GM23338 (cell line): ENCODE measurements at places on chromosomes 4 and X.

GRCh38 chr4:121875652-121876051 lies 5.4 kb upstream of the BBS7 start:
- H3K27ac ChIP-seq: no peak overlapping the region
- no peaks in the 10 kb centered on the region for H3K4me1 ChIP-seq
- H3K36me3 ChIP-seq: no peaks in the 10 kb centered on the region
- H3K27me3 ChIP-seq: no peaks in the 10 kb centered on the region
- DNase-seq: no peak
- no peak overlapping the region for H3K4me3 ChIP-seq

DNA sequence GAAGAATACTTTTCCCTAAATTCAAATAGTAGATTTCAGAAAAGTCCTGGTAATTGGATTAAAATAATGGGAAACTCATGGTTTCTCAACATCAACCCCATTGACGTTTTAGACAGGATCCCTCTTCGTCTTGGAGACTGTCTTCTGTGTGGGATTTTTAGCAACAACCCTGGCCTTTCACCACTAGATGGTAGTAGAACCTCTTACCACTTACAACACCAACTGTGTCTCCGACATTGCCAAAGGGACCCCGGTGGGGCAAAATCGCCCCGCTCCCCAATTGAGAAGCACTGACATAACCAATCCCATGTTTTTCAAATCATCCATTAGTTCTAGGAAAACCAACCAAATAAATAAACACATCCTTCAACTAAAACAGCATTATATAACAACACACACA lies 16.9 kb upstream of the ANOS1 start:
- H3K4me1 ChIP-seq: no peaks in the 10 kb centered on the region
- no peak overlapping the region for H3K4me3 ChIP-seq
- no peak overlapping the region for H3K27ac ChIP-seq

GRCh38 chrX:9668537-9668936 lies 97.1 kb downstream of the GPR143 start:
- no peak overlapping the region for H3K4me3 ChIP-seq
- no peak overlapping the region for H3K27ac ChIP-seq
- H3K36me3 ChIP-seq: no peaks in the 10 kb centered on the region; the same call in 1 of the 2 replicates
- peaks cover 23% of the 10 kb centered on the region for H3K4me1 ChIP-seq

DNA sequence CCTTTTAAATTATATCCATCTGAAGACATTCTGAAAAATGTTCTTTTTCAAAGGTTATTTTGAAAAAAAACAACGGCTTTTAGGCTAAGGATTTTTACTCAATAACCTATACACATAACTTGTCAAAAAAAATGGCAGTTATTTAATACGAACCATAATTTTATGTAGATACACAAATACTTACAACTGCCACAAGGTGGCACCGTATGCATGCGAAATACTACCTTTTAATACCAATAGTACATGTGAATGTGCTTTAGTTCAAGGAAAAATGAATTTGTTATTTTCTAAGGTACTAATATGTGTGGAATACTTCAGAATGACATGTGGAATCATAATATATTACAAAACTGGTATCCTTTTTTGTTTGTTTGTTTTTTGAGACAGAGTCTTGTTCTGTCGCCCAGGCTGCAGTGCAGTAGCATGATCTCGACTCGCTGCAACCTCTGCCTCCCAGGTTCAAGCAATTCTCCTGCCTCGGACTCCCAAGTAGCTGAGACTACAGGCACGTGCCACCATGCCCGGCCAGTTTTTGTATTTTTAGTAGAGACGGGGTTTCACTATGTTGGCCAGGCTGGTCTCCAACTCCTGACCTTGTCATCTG lies 4.6 kb upstream of the MAD2L1 start:
- no peaks in the 10 kb centered on the region for H3K36me3 ChIP-seq
- H3K27me3 ChIP-seq: no peaks in the 10 kb centered on the region
- no peak overlapping the region for H3K27ac ChIP-seq

DNA sequence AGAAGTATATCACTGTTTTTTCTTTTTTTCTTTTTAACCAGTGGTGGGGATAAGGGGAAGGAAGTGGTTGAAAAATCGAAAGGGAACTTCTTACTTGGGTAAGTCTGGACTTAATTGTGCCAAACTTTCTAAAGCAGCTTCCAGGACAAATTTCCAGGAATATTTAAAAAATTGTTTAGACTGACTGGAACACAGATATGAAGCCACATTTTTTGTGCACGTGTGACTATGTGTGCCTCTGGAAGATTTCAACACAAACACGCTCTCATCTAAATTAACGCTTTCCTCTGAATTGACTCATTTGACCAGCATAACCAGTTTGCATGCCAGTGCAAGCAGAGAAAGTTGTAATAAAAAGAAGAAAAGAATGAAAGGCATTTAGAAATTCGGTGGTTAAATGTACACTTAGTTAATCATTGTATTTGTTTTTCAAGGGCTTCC lies 18.8 kb upstream of the YTHDC1 start:
- peaks cover 69% of the 10 kb centered on the region for H3K27me3 ChIP-seq
- H3K4me1 ChIP-seq: peaks cover 29% of the 10 kb centered on the region
- H3K27ac ChIP-seq: no peak overlapping the region
- H3K36me3 ChIP-seq: no peaks in the 10 kb centered on the region
- DNase-seq: no peak

GRCh38 chr4:151942971-151943370 lies 182.2 kb upstream of the GATB start:
- H3K36me3 ChIP-seq: peaks cover 11% of the 10 kb centered on the region; the same call in 1 of the 2 replicates
- no peaks in the 10 kb centered on the region for H3K27me3 ChIP-seq
- no peaks in the 10 kb centered on the region for H3K4me1 ChIP-seq
- DNase-seq: no peak
- no peak overlapping the region for H3K4me3 ChIP-seq
- no peak overlapping the region for H3K27ac ChIP-seq

GRCh38 chrX:132986556-132986955 lies 28.1 kb upstream of the HS6ST2 start:
- H3K27ac ChIP-seq: no peak overlapping the region
- no peaks in the 10 kb centered on the region for H3K27me3 ChIP-seq
- DNase-seq: no peak
- H3K4me3 ChIP-seq: no peak overlapping the region

DNA sequence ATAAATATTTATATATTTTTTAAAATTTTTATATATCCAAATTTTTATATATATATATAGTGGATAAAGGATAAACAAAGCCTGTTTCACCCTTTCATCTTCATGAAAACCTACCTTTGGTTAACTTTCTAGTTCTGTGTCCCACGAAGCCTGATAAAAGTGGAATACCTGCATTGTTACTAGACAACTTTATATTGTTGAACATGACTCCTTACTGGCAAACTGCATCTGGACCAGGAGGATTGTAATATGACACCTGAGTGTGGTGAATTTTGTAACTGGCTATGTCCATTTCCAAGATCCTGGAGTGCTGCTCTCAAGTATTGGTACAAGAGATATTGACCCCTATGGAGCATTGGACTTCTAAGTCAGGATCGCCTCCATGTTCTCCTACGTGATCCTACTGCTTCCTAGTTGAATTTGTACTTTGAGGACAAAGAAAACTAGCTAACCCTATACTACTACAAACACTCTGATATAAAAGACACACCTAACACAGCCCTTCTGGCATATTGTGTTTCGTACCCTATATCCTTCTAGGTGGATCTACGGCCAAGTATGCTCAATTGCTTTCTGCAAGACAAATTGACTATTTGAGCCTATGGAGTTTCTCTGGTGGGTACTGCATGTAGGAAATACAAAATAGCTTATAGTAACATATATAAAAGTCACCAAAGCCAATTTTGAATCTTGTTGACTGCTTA lies 61.3 kb upstream of the PRRG1 start:
- DNase-seq: no peak
- H3K27me3 ChIP-seq: no peaks in the 10 kb centered on the region
- no peaks in the 10 kb centered on the region for H3K36me3 ChIP-seq
- H3K4me3 ChIP-seq: no peak overlapping the region
- no peak overlapping the region for H3K27ac ChIP-seq
- H3K4me1 ChIP-seq: no peaks in the 10 kb centered on the region

- H3K27me3 ChIP-seq: no peaks in the 10 kb centered on the region
- H3K36me3 ChIP-seq: no peaks in the 10 kb centered on the region
- no peak for DNase-seq
- no peak overlapping the region for H3K4me3 ChIP-seq
- no peaks in the 10 kb centered on the region for H3K4me1 ChIP-seq
Observed at GRCh38 chrX:121746105-121746504, 698.7 kb downstream of the GLUD2 start.
